Activated naive CD4-positive, alpha-beta T cell treated with anti-CD3 and anti-CD28 coated beads for 36 hours (primary cell): ENCODE measurements at places on chromosomes 6 and 20.

GRCh38 chr6:158205169-158205944 lies 37.2 kb downstream of the GTF2H5 start:
- peak; percentile 28 for DNase-seq

GRCh38 chr6:43713643-43714310 lies 26.2 kb upstream of the MRPS18A start:
- DNase-seq = no peak

- no peak for DNase-seq
Observed at GRCh38 chr20:64254156-64254555, 1.4 kb upstream of the PCMTD2 start.

GRCh38 chr6:104952911-104953399 lies 4.0 kb upstream of the LIN28B start:
- DNase-seq = no peak

DNA sequence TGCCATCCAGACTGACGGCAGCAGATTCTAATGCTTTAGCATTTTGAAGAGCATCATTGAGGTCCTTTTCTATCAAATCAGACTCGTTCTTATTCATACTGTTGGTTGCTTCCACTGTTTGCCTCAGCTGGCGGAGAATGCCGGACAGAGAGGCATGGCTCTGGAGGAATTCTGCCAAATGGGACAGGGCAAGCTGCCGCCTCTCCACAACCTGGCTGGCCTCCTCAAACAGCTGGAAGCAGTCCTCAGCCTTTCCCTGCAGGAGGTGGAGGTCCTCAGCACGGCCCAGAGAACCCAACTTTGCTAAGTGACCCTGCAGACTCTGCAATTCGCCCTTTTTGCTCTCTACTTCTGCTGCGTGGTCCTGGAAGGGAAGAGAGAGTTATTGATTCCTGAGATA lies 220.5 kb downstream of the SYNE1 start:
- no peak for DNase-seq

GRCh38 chr6:125987026-125987617 lies 782 bp downstream of the TRMT11 start:
- DNase-seq = peak; percentile 22

DNA sequence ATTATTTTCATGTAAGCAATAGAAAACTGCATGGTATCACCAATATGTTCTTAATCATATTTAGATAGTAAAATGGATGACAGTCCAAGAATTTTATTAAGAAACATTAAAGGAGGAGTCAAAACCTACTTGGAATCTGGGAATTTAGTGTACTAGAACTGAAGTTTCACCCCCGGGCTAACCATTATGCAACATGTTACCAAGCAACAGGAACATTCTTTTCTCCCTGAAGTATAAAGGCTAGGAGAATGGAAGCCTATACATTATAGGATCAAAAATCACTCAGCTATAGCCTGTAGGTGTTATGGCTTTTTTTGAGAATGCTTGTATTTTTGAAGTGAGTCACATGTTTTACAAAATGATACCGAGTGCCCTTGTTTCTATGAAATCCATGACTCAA lies 538.3 kb downstream of the GRIK2 start:
- DNase-seq = no peak

DNA sequence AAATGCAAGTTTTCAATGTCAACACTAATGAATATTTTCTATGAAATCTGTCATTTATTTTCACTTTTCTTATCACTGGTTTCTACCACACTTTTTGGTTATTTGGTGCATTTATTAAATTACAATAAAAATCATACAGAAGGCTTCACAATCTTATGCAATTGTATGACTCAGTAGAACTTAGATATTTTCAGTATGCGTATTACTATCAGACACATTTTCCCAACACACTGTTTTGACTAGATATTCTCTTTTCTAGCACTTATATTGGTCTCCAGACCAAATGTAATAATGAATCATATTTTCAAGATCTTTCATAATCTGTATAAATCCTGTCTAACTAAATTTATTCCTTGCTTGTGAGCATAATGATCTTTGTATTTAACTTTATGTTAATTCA lies 74.1 kb downstream of the FAM83B start:
- DNase-seq = no peak

DNA sequence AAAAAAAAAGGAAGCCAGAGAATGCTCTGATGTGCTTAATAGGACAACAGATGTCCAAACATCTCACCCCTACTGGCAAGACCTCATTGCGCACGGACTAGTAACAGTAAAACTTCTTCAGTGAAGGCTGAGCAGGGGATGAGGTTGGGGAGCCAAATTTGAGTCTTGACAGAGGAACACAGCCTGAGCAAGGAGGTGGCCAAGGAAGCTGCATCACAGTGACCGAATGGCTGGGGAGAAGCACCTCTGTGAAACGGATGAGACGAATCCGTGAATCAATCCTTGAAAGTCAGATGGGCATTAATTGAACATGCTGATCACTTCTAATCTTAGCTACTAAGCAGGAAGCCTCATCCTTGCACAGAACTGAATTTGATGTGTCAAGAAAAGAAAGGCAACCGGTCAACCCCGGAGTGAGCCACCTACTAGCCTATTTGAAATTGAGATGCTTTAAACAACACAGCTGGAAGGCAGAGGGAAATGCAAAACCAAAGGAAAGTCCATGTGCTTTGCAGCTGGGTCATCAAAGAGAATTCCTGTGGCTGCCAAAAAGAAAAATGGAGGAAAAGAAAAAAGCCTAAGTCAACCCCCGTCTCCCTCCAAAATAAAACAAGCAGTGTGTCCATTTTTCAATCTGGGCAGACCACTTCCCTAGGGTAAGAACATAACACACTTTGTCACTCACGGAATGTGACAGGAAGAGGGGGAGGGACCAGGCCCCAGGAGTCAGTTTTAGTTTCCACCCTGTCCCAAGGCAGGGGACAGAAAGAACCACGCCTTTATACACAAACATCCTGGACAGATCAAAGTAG lies 29.5 kb downstream of the PXDC1 start:
- DNase-seq = no peak

GRCh38 chr6:128413291-128413690 lies 107.1 kb downstream of the PTPRK start:
- DNase-seq = no peak

- DNase-seq = no peak
Observed at GRCh38 chr6:149940672-149940982, 1.2 kb upstream of the ULBP2 start.

- DNase-seq = peak; percentile 5
Observed at GRCh38 chr20:58694241-58695083, 1.9 kb downstream of the NPEPL1 start.

DNA sequence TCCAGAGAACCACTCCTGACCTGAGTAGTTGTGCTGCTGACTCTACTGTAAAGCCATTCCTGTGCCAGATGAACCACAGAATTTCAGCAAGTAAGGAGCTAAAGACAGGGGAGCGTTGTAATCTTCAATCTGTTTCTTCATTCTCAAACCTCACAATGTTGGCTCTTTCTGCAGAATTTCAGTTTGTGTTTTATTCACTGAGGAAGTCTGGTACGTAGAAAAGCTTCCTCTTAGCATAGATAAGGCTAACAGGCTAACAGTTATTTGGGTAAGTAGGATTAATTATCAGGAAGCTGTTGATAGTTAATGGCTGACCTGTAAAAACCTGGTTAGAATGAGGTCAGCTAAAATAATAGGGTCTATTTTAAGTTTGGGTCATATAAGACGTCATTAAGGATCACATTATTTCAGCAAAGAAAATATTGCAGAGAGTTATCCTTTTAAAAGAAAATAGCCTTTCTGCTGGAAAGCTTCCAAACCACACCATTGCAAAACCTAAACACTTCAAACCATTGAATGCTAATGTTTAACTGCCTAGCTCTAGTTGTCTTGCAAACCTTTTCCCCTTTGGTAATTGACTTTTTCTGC lies 14.1 kb upstream of the TENT5A start:
- no peak for DNase-seq

- DNase-seq = no peak
Observed at GRCh38 chr6:99446076-99446475, 21.0 kb upstream of the PNISR start.

DNA sequence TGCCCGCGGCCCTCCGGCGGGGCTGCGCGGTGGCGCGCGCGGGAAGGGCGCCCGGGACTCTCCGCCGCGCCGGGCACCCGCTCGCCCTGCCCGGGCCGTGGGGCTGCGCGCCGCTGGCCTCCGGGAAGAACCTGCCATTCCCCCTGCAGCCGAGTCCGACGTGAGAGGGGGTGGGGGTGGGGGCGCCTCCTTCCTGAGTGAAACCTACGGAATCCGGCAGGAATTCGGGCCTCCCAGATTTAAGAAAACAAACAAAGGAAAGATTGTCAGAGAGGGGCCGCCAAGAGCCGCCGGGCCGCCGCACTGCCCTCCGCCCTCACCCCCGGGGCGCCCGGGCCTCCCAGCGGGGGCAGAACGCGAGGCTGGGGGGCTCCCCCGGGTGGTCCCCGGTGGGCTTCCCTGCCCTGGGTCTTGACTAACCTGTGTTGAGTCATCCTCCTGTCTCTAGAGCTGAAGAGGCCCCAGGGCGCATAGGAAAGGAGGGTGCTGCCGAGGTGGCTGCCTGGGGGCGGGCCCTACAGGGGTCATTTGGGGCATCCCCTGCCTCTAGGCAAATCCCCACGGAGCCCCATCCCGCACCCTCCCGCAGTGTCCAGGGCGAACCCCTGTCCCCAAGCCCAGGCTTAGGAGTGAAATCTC lies 42.2 kb upstream of the FOXP4 start:
- peak; percentile 69 for DNase-seq

DNA sequence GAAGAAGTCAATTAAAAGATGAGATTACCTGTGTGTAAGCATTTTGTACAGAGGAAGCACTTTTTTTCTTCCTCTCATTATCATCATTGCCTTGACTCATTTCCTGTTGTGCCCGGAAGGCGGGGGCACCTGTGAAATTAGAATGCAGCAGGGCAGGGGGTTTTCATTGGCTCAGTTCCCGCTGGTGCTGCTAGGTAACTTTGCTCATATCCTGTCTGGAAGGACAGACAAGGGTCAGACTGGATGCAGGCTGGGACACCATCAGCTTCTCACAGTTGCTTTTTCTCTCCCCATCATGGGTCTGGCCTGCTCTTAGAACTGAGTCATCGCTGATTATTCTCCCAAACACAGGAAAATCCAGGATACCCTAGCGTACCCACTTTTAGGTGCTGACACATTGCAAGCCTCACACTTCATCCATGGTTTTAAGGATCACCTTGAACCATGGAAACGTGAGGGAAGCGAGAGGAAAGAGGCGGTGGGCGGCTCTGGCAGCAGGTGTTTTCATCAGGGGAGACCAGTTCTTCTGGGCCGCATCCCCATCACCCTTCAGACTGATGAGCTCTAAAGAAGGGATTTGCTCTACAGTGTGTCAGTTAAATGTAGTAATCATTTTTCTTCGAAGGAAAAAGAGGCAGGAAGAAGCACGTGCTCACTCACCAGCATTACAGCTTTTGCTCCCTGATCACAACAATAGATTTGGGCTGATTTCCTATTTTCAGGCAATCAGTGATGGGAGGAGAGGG lies 195.7 kb upstream of the SASH1 start:
- peak; percentile 91 for DNase-seq

DNA sequence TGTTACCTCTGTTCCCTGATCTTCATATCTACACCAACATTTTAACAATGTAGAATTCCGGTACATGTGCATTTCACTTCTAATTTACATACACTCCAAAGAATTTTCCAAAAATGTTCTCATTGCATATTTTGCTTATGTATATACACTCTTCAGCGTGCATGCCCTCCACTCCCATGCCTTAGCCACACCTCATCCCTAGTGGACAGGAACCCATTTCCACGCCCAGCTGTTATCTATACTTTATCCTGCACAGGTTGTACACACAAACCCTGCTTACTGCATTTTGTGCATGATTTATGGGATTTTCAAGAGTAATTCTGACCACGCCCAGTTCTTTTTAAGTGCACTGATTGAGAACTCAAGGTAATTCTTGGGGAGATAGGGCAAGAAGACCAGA lies 102.4 kb downstream of the TFAP2C start:
- no peak for DNase-seq

- DNase-seq = no peak
Observed at GRCh38 chr6:67698534-67698933, 936.5 kb upstream of the ADGRB3 start.

- DNase-seq = no peak
Observed at GRCh38 chr20:17696287-17696686, 3.5 kb upstream of the BANF2 start.

DNA sequence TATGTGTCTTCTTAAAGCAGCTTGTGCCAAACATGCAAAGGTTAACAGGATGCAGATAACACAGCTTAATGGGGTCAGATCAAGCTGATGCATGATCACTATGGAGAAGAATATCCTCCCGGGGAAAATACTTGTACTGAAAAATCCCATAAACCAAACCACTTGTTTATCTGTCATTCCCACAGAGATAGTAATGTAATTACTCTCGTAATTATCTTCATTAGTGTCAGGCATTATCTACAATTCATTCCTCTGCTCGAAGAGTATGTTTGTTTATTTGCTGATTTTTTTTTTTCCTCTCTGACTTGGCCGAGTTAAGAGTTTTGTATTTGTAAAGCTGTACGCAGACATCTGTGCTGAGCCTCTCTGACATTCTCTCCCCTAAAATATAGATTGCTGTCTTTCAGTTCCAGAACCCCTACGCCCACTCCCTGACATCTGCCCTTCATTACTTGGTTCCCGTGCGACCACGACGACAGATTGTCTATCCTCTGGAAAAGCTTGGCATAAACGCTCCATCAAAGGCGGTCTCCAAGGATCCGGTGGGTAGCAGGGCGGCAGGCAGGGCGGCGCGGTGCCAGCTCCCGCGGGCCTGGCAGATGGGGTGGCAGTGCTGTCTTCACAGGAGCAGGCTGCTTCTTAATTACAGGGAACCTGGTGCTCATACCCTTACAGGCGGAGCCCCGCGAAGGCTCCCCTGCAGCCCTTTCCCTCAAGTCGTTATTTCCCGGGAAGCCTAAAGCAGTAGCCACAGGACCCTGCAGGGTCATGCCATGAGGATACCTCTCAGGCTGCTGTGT lies 147.2 kb downstream of the CFAP61 start:
- DNase-seq = no peak

- DNase-seq = no peak
Observed at GRCh38 chr6:109820706-109821350, 129.7 kb downstream of the FIG4 start.

DNA sequence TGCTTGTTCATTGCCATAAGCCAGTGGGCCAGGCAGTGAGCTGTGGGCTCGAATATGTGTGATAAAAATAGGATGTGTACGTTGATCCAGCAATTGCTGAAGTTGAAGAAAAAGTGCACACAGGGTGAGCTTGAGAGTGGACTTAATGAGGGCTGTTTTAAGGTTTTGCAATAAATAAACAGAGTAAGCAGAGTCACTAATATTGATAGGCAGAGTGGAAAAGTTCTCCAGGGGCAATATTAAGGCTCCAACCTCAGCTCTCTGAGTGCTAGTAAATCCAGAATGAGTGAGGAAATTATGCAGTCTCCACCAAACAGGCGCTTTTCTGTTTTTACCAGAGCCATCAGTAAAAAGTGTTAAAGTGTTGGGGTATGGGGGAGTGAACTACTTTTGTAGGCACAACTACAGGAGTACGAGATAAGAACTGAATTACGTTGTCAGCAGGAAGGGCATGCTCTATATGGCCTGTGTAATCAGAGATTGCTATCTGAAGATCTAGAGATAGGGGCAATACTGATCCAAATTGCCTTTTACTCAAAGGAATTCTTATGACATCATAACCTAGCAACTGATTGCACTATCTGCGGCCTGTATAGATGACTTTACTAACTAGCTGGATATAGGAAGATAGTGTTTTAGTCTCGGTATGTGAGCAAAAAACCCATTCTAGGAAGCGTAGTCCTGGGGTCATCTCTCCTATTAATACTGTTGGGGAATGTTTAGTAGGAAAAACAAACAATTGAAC lies 7.6 kb upstream of the TBC1D20 start:
- DNase-seq = no peak

GRCh38 chr6:131040866-131041265 lies 22.2 kb downstream of the EPB41L2 start:
- no peak for DNase-seq
